Amniotic stem cell (primary cell): ENCODE measurements at places on chromosomes 2 and 18.
A peak's percentile ranks its signal among the peaks of the same experiment; 100 is the strongest.

- DNase-seq = no peak
Measured at GRCh38 chr2:104707056-104707455, 146.9 kb upstream of the POU3F3 start.

DNA sequence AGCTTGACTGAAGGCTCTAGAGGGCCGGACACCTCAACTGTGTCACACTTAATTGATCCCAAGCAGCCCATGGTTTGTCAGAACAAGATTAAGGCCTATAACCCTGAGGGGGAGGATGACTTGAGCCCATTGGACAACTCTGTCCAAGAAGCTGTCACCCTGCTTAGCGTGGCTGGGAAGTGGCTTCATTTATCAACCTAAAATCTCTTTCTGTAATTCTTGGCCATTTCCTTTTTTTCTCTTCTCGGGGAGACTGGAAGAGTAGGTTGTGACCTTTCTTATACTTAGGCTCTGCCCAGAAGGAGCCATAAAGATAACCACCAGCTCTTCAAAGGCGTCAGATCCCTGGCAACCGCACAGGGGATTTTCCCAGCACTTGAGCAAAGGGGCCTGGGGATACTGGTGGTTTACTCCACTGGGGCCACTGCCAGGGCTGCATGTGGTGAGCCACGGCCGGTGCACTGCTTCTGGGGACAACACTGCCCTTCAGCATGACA lies 265.5 kb downstream of the CYRIA start:
- no peak for DNase-seq

- DNase-seq = no peak
Measured at GRCh38 chr18:11064106-11064505, 85.3 kb downstream of the PIEZO2 start.

- DNase-seq = peak; percentile 86
Measured at GRCh38 chr18:58314284-58314683, 270.3 kb downstream of the NEDD4L start.

DNA sequence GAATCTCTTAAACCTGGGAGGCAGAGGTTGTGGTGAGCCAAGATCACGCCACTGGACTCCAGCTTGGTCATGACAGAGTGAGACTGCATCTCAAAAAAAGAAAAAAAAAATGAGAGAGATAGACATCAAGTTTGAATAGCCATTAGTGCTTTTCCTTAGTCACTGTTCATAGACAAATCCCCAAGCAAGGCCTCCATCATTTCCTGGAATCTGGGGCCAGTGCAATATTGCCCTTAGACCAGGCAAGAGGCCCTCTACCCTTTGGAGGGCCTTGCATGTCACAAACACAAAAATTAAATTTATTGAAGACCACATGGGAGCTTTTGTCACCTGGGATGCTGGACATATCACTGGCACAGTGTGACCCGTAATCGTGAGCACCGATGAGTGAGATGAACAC lies 141.5 kb downstream of the B3GNT2 start:
- no peak for DNase-seq

DNA sequence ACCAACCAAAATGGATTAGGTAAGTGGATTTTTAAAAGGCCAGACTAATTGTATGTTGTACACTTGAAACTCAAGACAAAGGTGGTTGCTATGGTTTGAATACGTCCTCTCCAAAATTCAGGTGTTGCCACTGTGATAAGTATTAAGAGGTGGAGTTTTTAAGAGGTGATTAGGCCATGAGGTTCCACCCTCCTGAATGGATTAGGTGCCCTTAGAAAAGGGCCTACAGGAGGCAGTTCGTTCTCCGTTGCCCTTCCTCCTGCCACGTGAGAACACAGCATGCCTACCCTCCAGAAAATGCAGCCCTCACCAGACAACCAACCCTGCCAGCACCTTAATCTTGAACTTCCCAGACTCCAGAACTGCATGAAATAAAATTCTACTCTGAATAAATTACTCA lies 51.2 kb downstream of the CHMP3 start:
- DNase-seq = no peak
